ENCODE measurements at places on chromosomes 5 and 9.

- DNase-seq: no peak
Observed at GRCh38 chr5:110590187-110590586, 136.3 kb downstream of the TMEM232 start.

GRCh38 chr5:170771496-170771895 lies 12.0 kb upstream of the GABRP start:
- no peak for DNase-seq

- DNase-seq: no peak
Observed at GRCh38 chr5:168443533-168443932, 42.7 kb upstream of the RARS1 start.

- no peak for DNase-seq
Observed at GRCh38 chr9:5111696-5112095, 73.7 kb downstream of the INSL6 start.

GRCh38 chr9:16825971-16826625 lies 44.4 kb downstream of the BNC2 start:
- DNase-seq: no peak

- DNase-seq: no peak
Observed at GRCh38 chr9:134346151-134346550, 19.9 kb downstream of the RXRA start.

DNA sequence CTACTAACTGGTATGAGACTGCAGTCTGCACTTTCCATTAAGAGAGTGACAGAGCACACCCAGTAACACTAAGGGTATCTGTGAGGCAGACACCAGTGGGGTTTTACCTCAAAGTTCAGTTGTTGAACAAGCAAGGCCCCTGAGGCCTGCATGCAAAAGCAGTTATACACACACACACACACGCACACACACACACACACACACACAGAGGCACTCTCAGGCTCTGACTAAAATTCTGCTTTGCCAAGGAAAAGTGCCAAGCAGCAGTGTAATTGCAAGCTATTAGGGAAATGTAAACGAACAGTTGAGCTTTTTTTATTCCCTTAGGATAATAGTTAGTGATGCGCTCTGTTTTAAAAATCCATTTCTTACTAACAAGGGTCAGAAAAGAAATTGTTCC lies 377.1 kb downstream of the SPOCK1 start:
- DNase-seq: no peak

DNA sequence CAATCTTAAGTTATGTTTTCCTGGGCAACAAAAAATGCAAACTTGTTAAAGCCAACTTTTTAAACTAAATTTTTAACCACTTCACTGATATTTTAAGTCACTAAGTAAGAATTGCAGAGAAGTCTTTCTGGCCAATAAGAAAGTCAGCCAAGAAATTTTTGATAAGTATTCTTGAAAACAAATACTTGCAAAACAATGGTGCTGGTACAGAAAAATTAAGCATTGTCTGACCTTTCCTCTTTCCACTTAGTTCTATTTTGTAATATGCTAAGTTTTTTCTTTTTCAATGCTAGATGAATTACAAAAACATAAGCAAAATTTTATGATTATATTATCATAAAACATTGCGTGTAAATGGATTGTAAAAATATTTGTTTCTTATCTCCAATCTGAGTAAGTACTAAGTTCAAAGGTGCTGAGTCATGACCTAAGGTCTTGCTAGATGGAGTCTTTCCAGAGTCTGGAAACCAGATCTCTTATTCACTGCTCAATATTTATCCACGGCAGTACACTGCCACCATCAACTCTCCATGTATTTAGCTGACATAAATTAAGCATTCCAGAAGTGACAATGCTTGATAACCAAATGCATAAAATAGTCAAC lies 139.7 kb downstream of the MEF2C start:
- DNase-seq: no peak

GRCh38 chr9:11722957-11723356 lies 970.2 kb upstream of the TYRP1 start:
- DNase-seq: no peak

GRCh38 chr5:5492087-5492933 lies 69.8 kb downstream of the ICE1 start:
- no peak for DNase-seq

GRCh38 chr5:138273834-138274188 lies 610 bp downstream of the GFRA3 start:
- DNase-seq: no peak

- no peak for DNase-seq
Observed at GRCh38 chr5:8098081-8098480, 229.1 kb downstream of the MTRR start.

- no peak for DNase-seq
Observed at GRCh38 chr9:28209130-28209529, 635.8 kb upstream of the C9orf72 start.

DNA sequence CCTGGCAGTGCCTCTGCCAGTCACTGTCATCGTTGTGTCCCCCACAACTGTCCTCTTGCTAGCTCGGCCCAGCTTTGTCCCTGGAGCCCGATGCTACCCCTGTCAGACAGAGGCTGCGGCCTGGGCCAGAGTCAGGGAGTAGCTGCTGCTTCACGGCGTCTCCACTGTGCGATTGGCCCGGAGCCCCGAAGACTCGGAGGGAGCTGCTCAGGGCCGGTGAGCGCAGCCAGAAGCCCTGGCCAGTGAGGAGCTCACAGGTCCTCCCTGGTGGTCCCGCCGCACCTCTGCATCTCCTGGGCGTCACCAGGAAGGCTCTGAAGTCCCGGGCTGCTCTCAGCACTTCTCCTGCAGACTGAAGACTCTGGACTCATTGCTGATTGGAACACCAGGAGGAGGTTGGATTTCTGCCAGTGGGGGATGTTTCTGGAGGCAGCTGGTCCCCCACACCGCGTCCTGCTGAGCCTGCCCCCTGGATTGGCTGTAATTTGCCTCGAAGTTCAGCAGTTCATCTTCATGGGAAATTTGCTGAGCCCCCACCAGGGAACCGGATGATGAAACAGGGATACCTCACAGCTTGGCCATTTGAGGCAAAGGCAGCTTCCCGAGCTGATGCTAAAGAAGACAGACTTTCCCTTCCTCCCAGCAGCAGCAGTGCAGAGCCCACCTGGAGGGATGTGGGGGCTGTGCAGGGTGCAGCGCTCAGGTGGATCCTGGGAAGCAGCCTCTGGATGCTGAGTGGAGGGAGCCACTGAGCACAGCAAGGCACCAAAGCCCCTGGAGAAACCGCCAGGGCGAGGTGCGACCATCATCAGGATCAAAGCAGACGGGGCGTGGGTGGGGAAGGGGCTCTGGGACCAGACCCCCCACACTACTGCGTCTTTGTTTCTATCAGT lies 45.6 kb downstream of the USP20 start:
- no peak for DNase-seq

GRCh38 chr5:119070578-119070827 lies 384 bp upstream of the DMXL1 start:
- no peak for DNase-seq

DNA sequence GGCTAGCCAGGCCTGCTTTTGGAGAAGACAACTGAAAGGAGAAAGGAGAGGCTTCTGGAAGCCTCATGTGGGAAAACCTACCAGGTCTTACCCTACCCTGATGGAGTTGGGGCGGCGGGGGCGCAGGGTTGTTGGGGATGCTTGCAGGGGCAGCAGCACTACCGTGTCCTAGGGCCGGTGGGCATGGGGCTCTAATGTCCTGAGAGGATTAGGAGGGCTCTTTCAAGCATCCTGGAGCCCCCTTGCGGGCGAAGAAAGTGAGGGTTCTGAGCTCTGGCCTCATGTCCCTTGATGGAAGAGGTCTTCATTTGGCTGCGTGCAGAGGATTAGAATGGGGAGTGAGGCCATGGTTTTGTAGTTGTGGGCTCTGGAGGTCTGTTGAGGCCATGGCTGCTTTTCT lies 86.9 kb upstream of the PITX1 start:
- DNase-seq: no peak

DNA sequence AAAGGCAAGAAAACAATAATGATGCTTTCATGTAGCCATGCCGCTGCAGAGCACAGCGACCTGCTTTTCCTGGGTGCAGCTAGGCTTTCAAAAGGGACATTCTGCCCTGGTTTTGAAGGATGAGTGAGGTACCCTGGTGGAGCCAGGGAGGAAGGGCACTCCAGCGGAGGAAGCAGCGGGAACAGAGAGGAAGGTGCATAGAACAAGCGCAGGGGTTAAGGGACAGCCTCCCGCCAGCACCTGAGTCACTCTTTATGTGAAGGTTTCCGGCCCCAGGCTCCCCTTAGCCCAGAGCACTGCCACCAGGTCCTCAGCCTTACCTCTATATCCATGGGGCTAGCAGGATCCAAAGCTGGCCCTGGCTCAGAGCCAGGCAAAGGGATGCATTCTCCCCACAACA lies 221.1 kb downstream of the CDK5RAP2 start:
- no peak for DNase-seq

DNA sequence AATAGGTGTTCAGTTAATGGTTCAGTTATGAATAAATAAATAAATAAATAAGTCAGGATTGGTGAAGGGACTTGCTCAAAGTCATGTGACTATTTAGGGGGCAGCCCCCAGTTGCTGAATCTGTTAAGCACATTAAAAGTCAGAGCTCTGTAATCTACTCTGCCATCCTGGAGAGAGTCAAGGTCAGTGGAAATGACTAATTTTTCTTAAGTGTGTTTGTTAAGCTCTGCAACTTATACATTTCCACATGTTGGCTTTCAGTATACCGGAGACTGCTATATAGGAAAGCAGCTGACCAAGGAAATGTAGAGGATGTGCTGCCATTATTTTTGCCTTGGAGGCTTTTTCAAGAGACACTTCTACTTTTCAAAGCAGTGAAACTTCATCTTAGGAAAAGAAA lies 57.9 kb downstream of the KIAA1958 start:
- DNase-seq: no peak

GRCh38 chr5:173745123-173745522 lies 128.7 kb upstream of the BOD1 start:
- no peak for DNase-seq

DNA sequence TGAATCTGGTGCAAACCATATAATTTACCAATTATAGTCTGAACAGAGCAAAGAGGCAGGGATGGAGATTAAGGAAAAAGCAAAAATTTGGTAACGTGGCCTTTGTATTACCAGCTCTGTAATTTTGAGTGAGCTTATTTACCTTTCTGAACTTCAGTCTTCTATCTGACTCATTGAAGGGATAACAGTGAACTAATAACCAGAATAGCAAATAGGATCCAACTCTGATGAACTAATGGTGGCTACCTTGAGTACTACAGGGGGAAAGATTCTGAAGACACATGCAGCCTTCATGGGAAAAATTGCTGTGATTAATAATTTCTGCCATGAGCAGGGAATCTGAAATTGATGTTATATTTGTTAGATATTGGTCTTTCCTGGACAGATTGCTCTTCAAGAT lies 23.0 kb upstream of the LARP1 start:
- no peak for DNase-seq

GRCh38 chr5:16538006-16538405 lies 72.4 kb upstream of the ZNF622 start:
- DNase-seq: no peak

- no peak for DNase-seq
Observed at GRCh38 chr9:84598921-84599636, 70.5 kb upstream of the NTRK2 start.

GRCh38 chr5:14424011-14424685 lies 157.4 kb upstream of the OTULINL start:
- DNase-seq: no peak

- no peak for DNase-seq
Observed at GRCh38 chr9:116417464-116417863, 263.9 kb downstream of the PAPPA start.

GRCh38 chr9:106228861-106229260 lies 534.5 kb downstream of the TMEM38B start:
- no peak for DNase-seq

- DNase-seq: no peak
Observed at GRCh38 chr5:106311230-106311915, 1359.4 kb downstream of the EFNA5 start.

DNA sequence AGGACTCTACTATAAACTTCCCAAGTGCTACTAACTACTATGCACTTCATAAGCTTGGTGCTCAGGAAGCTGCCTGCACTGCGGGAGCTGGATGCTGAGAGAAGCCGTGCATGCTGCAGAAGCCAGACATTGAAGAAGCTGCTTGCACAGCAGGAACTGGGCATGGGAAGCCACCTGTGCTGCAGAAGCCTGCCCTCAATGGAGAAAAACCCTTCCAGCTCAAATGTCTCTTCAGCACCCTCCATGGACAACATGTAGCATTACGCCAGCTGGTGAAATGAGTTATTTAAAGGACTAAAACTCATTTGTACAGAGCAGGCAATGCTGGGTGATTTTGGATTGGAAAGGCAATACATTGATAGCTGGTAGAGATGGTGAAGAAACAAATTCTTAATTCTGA lies 247.2 kb downstream of the KIF4B start:
- no peak for DNase-seq

DNA sequence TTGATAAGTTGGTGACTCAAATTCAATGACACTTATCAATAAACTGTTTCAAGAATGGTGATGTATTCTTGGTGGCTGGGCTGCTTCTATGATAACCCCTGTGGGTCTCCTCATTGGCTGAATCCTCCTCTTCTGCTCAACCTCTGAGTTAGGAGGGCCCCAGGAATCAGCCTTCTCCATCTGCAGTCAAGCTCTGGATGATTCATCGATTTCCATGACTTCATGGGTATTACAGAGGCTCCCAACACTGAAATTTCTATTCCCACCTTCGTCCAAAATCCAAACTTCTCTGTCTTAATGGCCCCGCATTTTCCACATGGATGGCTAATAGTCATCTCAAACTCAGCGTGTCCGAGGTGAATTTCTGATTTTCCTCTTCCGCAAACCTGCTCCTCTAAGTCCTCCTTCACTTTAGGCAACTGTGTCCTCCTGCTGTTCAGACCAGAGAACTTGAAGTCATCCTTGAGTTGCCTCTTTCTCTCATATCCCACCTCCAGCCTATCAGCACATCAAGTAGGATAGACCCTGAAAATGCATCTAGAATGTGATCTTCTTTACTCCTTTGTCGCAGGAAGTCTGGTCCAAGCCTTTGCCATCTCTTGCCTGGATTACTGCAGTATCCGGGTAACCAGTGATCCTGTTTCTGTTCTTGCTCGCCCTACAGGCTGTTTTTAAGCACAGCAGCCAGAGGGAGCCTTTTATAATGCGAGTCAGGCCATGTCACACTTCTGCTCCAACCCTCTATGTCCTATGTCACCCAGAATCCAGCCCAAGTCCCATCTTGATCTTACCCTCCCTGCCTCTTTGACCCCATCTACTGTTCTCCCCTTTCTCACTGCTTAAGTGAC lies 41.4 kb upstream of the IL7R start:
- no peak for DNase-seq

DNA sequence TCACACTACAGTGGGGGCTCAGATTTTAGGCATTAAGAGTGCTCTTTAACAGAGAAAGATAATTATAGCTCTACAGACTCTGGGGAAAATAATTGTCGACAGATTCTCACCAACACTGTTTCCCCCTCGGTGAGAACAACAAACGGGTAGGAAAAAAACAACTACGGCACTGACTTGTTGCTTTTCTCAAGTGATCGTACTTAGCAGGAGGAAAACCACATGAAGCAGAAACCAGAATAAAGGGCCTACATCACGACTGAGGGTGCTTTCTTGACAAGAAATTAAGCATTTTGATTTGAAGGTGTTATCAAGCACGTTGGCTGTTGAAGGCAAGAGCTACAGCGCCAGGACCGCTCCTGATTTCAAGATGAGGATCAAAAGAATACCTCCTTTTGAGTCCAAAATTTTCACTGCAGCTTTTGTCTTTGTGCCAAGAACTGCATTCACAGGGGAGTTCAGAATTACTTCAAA lies 27.2 kb upstream of the CER1 start:
- no peak for DNase-seq
